ENCODE measurements at places on chromosomes 2 and 18.

GRCh38 chr2:76862901-76863300, 659.3 kb downstream of the LRRTM4 start:
- no peak for DNase-seq

GRCh38 chr2:58669998-58670397, 428.9 kb upstream of the FANCL start:
- no peak for DNase-seq

GRCh38 chr2:138959031-138959430, 178.8 kb upstream of the NXPH2 start:
- no peak for DNase-seq

DNA sequence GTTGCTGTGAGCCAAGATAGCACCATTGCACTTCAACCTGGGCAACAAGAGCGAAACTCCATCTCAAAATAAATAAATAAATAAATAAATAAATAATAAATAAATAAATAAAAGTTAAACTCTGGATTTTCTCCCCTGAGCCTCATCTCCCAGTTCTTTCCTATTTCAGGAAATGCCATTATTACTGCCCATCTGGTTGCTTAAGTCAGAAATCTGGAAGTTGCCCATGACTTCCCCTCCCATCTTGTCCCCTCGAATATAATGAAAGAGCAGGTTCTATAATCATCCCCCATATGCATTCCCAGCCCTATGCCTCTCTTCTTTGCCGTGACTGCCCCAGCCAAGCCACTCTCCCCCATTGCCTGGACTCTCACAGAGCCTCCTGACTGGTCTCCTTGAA, 4.2 kb upstream of the PSD4 start:
- no peak for DNase-seq

- no peak for DNase-seq
Measured at GRCh38 chr2:210642333-210642732, 85.9 kb downstream of the CPS1 start.

DNA sequence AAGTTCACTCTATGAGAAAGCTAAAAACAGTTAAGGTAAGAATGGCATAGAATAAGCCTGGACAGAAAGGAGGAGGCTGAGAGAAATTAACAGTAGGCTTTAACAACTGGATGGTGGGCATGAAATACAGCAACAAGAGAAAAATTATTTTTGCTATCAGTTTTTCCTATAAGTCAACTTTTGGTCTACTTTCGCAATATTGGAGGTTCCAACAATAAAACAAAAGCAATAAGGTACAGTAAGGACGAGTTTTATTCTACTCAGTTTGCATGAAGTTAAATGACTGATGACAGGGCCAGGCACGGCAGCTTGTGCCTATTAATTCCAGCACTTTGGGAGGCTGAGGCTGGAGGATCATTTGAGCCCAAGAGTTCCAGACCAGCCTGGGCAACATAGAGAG, 17.3 kb downstream of the RAB1A start:
- DNase-seq = no peak

- no peak for DNase-seq
Measured at GRCh38 chr2:120404274-120404673, 58.3 kb downstream of the INHBB start.

DNA sequence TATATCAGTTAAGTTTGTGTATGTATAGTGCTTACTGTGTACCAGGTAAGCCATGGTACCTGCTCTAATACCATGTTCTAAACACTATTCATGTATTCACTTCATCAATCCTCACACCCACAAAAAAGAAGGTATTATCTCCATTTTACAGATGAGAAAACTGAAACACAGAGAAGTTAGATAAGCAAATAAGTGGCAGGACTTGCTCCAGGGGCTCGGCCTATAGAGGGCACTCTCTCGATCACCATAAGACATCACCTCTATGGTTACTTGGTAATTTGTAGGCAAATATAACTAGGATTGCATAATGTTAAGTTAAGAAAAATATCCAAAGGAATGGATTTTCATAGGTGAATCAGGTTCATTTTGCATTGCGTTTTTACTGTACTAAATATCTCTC, 118.1 kb upstream of the FN1 start:
- no peak for DNase-seq

Measured in adrenal gland (tissue), 19 donors.